ENCODE measurements at places on chromosomes 3 and 15. TPM values are rescaled to one million over a fixed set of nuclear protein-coding genes. Genes with fewer than 3 reads are reported as not detected.

Gene ADGRG7
- total RNA-seq, result not detected

Gene NR1I2
- total RNA-seq, result not detected

Gene DUT
- total RNA-seq, result 114 TPM

DNA sequence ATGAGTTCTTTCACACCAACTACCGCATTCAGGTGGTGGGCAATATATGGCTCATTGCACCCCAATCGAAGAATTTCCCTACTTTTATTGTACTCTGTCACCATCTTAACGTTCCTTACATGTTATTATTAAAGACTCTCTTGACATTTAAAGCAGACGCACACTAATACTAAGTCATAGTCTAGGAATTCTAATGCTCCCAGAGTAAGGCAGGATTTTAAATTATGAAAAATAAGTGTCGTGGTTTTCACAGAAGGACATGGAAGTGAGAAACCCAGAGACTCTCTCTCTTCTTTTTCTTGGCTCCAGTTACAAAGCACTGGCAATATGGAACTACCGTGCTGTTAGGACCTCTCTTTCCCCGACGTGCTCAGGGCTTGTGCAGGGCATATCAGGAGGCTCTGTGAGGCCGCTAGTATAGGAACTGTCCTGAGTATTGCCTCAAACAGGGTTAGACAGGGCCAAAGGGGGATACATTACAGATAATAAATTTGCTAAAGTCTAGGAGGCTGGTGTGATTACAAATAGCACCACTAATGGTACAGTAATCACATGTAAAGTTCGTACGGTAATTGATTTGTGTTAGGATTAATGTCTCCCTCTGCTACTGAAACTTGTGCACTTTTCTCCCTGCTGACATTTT is 590.8 kb downstream of the FOXP1 start:
- peak; percentile 33 for DNase-seq

- no peak for DNase-seq
Measured at GRCh38 chr3:159846255-159846654, 142.4 kb upstream of the IL12A start.

- DNase-seq, result no peak
Measured at GRCh38 chr3:184377882-184378445, at the start of gene THPO. THPO (minus strand) TSS chr3:184378207; CDS start chr3:184376259, 1,948 bp downstream.

- DNase-seq, result no peak
Measured at GRCh38 chr3:133211449-133211848, 173.3 kb downstream of the TMEM108 start.

Gene MCTP2
- total RNA-seq, result 0.63 TPM

Gene DENND6A
- total RNA-seq, result 9.8 TPM

Gene SH3GL3
- total RNA-seq, result not detected

GRCh38 chr3:125261031-125261430 is 48.5 kb upstream of the SLC12A8 start:
- no peak for DNase-seq

DNA sequence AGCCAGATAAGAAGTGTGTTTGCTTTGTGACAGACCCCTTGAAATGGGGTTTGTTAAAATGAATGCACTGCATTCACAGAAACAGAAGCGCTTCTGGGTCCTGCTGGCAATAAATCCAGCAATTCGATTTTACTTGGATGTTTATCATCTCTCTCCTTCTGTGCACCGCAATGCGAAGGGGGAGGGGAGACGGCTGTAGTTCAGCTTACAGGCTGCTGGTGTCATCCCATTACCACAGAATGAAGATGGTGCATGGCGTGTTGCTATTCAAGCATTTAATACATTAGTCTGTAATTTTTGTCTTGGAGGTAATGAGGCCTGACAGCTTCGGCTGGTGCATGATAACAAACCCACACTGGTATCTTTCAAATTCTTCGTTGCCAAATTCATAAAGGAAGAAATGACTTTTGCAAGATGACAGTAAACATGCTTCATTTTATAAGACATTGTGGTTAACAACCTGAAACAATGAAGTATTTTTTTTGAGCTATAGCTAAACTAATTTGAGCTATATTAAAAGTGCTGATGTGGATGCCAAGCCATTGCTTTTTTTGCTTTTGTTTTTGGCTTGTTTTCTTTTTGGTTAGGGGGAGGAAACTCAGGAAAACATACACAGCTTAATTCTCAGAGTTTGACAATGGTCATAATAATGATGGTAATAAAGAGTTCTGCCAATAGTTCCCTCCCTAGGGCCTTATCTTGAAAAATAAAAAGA is 418.3 kb downstream of the OTOL1 start:
- DNase-seq, result no peak

DNA sequence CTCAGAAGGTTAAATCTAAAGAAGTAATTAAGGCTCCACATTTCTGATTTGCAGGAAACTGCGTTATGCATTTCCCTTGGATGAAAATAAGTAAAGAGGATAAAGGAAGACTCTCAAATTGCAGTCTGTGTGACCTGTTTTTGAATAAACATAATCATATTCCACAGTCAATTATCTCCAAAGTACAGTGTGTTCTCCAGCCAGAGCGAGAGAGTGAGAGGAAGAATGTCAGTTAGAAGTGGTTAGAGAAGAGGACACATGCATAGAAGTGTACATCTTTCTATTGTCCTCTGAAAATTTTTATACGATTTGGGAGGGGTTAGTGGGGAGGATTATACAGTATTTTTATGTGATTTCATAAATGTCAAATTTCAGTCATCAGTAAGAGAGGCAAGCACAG is 487.1 kb downstream of the LPP start:
- no peak for DNase-seq

Gene WDR72
- total RNA-seq, result not detected

- peak; percentile 43 for DNase-seq
Measured at GRCh38 chr3:15638193-15638890, 36.8 kb downstream of the BTD start.

DNA sequence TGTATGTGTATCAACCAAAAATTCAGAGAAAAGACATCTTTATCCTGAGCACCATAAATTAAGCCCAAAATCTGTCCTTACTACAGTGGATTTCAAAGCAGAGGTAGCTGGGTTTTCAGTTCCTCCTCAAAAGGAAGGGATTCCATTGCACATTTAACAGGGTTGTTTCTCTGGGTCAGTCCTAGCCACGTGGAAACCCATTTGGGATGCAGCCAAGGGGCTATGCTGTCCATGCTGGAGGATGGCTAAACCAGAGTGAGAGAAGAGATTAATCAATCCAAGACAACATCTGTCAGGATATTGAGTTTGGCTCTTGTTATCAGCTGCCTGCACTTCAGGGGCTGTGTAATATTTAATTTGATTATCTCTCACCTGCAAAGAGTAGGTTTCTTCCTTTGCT is 28.1 kb downstream of the LSAMP start:
- DNase-seq, result no peak

DNA sequence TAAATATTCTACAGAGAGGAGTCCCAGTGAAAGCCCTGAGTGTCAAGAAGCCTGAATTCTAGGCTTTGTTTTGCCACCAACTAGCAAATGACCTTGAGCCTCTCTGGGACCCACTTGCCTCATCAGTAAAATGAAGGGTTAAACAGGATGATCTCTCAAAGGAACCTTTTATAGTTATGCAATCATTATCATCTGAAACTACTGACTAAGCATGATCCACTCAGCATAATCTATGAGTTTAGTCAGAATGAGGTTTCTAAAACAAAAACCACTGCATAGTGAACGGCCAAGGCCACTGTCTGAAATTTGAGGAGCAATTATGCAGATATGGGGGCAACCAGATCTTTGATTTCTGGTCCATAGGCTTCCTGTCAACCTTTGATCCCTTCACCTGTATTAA is 319.0 kb downstream of the MECOM start:
- no peak for DNase-seq

DNA sequence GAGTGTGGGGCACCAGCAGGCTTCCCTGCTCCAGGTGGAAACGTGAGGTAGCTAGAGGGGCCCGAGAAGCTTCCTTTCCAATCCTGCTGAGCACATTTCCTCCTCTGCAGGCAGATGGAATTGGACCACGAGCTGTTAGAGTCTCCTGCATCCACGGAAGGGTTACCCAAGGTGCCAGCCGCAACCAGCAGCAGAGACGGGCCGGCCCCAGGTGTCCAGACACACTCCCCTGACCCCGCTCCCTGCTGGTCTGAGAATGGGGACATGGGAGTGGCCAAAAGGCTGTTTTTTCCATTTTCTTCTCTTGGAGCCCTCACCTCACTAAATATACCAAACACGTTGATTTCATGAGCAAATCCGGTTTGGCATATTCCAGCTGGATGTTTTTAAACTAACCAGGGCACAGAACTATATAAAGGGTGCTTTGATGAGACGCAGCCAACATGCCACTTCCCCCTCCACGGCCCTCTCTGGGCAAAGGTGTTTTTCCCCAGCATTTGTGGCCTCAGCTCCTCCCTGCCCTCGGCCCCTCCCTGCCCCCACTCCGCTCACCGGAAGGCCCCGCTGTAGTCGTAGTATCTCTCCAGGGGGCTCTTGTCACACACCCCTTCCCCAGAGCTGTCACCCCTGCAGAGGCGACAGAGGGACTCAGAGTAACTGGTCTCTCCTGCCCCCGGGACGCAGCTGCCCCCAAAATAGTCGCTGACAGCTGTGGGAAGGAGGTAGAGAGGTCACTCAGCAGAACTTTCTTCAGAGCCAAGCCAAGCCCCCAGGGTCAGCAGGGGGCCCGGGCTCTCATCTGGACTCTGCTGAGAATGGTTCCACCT is 7.0 kb downstream of the MELTF start:
- DNase-seq, result no peak

Gene KCNH8
- total RNA-seq, result not detected

Gene CFAP161
- 0.33 TPM for total RNA-seq

Gene PLXNB1
- 11.6 TPM for total RNA-seq

- no peak for DNase-seq
Measured at GRCh38 chr15:37806808-37807207, 127.6 kb upstream of the TMCO5A start.

Gene UBL7
- 60.9 TPM for total RNA-seq

DNA sequence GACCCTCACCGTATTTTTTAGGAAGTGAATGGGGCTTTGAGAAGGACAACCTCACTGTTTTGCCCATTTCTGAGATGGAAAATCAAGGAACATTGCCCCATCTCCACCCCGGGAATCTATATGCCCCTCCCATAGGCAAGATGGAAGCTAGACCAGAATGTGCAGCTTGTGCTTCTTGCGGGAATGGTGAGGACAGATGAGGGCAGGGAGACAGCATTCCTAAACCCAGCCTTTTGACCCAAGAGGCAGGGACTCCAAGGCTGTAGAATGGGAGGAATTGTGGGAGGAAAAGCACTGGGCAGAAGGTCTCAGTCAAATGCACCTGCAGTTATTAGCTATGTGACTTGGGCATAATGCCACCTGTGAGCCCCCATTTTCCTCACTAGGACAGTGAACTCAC is 66.9 kb downstream of the SMAD3 start:
- no peak for DNase-seq

DNA sequence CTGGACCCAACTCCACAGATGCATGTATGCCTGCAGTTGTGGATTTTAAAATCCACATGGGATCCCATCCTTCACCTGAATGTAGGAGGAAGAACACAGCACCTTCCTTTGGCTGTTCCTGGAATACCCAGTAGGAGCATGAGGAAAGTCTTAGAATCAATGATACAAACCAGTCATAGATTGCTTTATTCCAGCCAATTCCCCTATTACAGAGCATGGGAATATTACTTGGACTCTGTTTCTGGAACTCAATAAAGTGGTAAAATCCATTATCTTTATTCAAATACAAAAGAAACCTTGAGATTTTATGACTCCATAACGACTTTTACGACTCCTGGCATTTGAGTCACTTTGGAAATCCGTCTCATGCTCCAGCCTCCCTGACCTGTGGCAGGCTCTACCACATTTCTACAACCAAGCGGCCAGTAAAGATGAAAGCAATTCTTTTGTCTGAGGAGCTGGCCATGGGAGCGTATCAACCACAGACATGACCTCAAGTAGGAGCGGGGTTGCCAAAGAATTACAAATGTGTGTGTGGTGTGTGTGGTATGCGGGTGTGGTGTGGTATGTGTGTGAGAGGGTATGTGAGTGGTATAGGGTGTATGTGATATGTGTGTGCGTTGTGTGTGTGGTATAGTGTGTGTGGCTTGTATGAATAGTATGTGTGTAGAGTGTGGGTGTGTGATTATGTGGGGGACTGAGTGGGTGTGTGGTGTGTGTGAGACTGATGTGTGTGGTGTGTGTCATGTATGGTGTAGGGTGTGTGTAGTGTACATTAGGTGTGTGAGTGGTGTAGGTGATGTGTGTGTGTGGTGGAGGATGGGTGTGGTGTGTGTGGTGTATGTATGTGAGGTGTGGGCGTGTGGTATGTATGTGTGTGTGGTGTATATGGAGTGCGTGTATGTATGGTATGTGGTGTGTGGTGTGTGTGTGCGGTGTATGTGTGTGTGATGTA is 40.0 kb downstream of the ARRDC4 start:
- DNase-seq, result peak; percentile 50

- DNase-seq, result no peak
Measured at GRCh38 chr3:145387211-145387610, 773.8 kb downstream of the PLOD2 start.

GRCh38 chr3:152156880-152157279 is 111.8 kb upstream of the MBNL1 start:
- DNase-seq, result no peak

Gene TTC21A
- 2.1 TPM for total RNA-seq

Measured in HFFc6 (cell line).